ENCODE measurements at places on chromosomes 4 and X.

DNA sequence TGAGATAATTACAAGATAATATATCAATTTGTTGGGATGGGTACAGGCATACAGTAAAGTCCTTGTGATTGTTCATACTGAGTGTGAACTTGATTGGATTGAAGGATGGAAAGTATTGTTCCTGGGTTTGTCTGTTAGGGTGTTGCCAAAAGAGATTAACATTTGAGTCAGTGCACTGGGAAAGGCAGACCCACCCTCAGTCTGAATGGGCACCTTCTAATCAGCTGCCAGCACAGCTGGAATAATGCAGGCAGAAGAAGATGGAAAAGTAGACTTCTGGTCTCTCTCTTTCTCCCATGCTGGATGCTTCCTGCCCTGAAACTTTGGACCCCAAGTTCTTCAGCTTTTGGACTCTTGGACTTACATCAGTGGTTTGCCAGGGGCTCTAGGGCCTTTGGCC is 457.9 kb upstream of the SLIT2 start:
- DNase-seq = no peak

GRCh38 chrX:46704767-46705386 is 54.0 kb downstream of the SLC9A7 start:
- DNase-seq = no peak

DNA sequence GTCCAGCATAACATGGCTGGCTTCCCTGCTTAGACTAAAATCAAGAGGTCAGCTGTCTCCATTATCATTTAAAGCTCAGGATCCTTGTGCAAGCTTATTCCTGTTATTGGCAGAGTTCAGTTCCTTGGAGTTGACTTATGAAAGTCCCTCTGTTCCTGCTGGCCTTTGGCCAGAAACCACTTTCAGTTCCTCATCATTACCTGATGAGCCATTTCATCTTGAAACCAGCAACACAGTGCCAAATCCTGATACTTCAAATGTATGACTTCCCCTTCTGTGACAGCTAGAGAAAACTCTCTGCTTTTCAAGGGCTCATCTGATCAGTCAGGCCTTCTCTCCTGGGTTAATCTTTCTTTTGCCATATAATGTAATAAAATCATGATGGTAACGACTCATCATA is 110.6 kb upstream of the FSTL5 start:
- DNase-seq = no peak

DNA sequence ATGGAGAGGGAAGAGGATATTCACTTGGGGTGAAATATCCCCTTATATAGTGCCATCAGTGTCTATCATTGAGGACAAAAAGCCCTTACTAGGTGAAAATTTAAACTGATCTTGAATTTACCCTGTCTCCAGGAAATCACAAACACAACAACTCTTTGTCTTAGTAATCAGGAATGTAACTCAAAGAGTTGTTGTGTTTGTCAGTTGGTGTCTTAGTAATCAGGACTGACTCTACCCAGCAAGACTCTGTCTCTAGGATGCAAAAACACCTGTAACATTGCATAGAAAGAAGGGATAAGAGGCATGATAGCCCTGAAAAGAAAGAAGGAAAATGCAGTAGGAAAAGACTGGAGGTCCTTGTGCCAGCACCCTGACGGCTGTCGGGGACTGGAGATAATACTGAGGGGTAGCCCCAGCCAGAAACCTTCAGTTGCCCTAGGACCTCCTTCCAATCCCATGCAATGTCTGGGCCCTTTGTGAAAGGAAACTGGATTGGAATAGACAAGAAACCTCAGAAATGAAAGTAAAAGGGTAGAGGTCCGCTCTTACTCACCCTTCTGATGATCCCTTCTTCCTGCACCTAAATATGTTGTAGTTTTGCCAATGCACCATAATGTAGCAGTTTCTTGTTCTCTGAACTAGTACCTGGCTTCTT is 45.3 kb downstream of the HMGB2 start:
- DNase-seq = no peak

GRCh38 chr4:7254736-7255487 is 62.6 kb downstream of the SORCS2 start:
- DNase-seq = no peak
